Right renal pelvis (tissue), 4 donors: ENCODE measurements at places on chromosomes 2 and 18. TPM values are rescaled to one million over a fixed set of nuclear protein-coding genes. Genes with fewer than 3 reads are reported as not detected.

DNA sequence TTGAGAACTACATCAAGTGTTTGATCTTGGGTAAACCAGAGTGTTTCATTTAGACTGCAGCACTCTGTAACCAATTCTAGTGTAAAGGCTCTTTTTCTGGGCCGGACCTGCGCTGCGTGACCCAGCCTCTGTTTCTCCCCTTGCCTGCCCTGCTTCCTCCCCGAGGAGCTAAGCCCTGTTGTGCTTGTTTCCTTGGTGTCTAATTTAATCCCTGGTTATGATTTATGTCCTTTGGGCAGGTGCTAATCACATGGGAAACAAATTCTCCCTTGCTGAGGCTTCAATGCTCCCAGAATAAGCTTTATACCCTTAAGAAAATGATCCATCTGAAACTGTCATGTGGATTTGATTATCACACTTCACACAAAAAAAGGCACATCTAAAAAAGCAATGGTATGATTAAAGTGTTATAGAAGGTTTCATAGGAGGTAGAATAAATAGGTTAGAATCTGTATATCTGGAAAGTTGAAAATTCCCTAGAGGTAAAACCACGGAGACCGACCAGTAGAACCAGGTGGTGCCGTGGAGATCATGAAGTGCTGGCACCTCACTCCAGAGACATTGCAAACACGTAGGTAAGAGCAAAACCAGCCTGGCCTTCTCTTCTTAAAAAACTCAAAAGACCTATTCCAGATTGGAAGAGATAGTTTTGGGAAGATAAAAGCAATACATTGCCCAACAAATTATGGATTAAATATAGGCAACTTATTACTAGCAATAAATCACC, 31.0 kb upstream of the SLC9A2 start:
- DNase-seq: no peak

DNA sequence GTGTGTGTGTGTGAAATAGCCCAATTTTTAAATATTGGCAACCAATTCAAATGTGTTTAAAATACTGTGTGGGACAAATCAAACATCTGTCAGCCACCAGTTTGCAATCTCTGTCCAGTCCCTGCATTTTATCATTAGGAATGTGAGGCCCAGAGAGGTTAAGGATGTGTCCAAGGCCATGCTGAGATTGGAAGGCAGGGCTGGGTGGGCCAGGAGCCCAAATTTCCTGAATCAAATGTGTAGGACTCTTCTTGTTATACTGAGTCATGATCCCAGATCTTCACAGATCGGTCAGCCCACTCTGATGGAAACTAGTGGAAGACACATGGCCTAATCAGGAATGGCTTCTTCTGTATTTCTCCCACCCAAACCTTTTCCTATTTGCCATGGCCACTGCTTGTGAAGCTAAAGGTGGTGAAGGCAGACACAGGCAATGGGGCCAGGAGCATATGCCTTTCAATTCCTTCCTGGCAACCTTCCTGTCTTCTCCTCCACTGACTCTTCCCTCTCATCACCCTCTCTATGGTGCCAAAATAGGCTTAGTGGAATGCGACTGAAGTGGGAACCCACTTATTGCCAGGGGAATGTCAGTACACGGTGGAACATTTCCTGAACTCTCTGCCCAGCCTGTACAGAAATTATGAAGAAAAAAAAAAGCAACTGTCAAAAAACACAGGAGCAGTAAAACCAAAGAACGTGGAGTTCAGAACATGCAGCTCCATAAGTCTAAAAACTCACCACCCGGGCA, 35.5 kb downstream of the ZEB2 start:
- DNase-seq: no peak

DNA sequence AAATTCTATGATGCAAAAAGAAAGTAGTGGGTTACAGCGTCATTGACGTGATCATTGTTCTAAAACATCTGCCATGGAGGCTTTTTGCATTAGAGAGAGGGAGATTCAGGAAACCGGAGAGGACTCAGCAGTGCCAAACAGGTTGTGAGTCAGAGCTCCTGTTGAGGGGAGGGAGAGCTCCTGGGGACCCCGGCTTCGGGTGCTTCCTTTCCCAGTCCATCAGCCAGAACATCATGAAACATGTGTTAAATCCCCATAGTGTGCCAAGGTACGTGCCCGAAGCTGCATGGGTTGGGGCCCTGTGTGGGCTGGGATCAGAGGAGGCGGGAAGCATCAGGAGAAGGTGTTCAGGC, 791 bp upstream of the CYRIA start:
- no peak for DNase-seq

RTKN gene
- polyA plus RNA-seq: 62.1 TPM

RASGRP3 gene
- polyA plus RNA-seq: 27.1 TPM

DNA sequence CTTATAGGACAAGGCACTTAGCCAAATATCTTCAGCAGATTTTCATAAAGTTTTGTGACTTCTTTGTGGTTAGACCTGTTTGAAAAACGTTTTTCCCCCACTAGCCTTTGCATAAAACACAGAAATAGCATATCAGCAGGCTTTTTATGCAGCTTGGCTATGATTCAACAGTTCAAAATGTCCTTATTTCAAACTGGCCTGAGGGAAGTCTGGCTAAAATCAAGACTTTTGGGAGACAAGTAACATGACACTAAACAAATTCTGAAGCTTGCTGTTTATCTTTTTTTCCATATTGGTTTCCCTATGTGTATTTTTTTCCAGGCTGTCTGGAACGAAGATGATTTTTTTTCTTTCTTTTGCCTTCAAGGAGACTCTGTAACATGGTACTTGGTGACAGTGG, 95.1 kb upstream of the L3MBTL4 start:
- DNase-seq: no peak

DNA sequence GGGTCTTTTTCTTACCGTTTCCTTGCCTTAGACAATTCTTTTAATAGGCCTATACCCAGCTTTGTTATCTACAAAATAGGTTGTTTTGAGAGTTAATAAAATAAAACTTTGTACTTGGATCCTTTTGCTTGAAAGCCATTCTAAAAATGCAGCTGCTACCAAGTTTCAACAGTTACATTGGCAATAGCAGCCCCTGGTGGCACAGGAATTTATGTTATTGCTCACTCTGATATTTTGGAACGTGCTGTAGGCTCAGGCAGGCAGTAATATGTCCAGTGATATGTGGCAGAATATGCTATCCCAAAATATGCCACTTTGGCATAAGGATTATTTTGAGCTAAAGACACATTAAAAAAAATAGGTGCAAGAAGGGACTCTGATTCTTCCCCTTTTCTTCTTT, 6.7 kb upstream of the COMMD1 start:
- no peak for DNase-seq

LIMS2 gene
- polyA plus RNA-seq: 23.6 TPM

DNA sequence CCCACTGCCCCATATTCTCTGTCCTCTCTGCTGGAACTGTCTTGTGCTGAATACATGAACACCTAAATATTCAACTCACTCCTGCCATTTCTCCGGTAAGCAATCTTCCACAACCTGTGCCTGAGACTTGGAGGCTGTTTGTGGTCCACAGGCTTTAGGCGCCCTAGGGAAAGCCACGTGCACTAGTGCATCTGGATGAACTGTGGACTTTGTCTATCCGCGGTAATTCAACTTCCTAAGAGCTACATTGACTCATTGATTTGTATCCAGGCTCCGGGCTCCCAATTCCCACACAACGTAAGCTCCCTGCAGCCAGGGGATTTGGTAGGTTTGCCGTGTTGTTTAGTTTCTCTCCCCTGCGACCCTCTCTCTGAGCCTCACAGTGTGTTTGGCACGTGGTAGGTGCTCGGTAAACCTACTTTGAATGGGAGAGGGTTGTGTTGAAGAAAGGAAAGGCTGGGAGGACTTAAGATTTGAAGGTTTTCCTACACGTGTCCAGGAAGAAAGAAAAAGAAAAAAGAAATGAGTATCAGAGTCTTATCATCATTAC, 718.2 kb downstream of the DPP10 start:
- DNase-seq: no peak

- DNase-seq: no peak
These were observed 29.2 kb upstream of the TNP1 start for GRCh38 chr2:216888887-216889622.

DNA sequence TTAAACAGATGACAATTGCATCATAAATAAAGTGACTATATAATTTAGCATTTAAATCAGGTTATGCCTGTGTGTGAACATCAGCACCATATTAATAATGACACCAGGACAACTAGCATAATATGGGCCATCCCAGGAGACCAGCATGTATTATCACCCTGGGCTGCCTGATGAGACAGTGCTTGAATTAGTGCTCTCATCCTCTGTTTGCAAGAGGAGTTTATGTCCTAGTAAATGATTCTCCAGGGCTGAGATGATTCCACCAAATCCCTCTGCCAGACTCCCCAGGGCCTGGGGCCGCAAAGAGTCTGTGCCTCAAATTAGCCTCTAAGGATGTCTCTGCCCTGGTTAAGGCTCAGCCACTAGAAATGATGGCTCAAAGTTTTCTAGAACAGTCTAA, 97.7 kb downstream of the SGPP2 start:
- DNase-seq: no peak

COBLL1 gene
- polyA plus RNA-seq: 137 TPM

SPTBN1 gene
- polyA plus RNA-seq: 243 TPM

- DNase-seq: no peak
These were observed 44.1 kb downstream of the SCN2A start for GRCh38 chr2:165283342-165283741.

DNA sequence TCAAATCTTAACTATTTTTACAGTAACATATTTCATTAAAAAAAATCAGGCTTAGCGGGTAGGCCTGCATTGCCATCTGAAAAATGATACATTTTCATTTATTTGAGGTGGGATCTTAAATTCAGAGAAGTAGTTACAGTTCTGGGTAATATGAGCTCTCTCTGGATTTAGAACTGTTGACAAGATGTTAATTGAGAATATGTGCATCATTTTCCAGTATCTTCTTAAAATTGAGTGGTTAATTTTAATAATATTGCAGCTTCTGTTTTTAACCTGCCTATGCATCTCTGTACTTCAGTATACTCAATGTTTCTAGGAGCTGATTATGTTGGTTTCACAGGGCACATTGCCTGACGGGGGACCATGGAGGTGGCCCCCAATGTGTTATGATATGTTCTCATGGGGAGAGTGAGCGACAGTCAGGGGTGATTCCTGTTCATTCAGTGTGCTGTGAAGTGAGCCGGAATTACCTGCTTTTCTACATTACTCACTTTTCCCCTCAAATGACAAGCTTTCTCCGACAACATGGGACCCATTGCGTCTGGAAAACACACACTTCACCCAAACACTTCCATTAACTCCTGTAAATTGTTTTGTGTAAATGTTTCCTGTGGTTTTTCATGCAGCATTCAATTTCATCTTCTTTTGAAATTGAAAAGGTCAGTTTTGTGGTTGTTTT, 406.2 kb downstream of the MTX2 start:
- no peak for DNase-seq

DNA sequence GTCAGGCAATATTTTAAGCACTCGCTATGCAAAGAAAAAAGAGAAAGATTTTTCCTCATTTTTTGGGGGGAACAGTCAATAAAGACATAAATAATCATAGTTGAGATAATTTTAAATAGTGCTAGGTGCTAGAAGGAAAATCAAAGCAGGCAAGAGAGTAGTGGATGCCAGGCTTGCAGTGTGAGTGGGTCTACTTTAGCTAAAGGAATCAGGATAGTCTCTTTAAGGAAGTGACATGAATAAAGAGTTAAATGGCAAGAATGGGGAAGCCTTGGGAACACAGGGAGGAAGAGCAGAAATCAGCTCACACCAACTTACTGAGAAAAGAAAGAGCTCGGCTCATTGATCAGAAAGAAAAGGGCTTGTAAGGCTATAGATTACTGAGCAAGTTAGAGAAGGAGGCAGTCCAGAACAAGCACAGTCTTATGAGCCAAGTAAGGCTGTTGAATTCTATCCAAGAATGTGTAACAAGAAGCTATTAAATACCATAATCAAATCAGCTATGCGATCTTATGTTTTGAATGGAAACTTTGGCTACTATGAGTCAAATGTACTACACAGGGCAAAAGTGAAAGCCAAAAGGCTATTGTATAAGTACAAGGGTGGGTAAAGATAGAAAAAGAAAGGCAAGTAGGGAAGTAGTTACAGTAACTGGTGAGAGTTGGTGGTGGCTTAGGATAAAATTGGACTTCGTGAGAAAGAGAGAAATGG, 833.8 kb upstream of the PIK3C3 start:
- no peak for DNase-seq

DNER gene
- polyA plus RNA-seq: 72.1 TPM

- DNase-seq: no peak
These were observed 91.5 kb downstream of the ARHGEF33 start for GRCh38 chr2:38981003-38981669.

IL1F10 gene
- polyA plus RNA-seq: not detected

GALNT14 gene
- 48.1 TPM for polyA plus RNA-seq

DNA sequence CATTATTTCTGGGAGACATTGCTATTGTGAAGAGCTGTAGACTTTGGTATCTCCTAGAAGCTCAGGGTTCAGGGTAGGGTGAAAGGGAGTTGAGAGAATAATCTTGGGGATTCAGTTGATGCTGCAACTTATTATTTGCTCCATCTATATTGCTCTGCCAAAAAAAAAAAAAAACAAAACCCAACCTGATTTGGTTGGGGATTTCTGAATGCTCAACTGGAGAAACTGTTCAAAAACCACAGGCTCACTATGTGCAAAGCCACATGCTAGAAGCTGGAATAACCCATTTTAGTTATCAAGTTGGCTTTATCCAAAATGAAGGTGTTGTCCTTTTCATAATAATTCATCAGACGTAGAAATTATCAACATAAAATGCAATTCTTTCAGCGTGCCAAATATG, 309.1 kb downstream of the TGIF1 start:
- no peak for DNase-seq

- no peak for DNase-seq
These were observed 197.6 kb upstream of the CHST9 start for GRCh38 chr18:27382567-27383216.

DNA sequence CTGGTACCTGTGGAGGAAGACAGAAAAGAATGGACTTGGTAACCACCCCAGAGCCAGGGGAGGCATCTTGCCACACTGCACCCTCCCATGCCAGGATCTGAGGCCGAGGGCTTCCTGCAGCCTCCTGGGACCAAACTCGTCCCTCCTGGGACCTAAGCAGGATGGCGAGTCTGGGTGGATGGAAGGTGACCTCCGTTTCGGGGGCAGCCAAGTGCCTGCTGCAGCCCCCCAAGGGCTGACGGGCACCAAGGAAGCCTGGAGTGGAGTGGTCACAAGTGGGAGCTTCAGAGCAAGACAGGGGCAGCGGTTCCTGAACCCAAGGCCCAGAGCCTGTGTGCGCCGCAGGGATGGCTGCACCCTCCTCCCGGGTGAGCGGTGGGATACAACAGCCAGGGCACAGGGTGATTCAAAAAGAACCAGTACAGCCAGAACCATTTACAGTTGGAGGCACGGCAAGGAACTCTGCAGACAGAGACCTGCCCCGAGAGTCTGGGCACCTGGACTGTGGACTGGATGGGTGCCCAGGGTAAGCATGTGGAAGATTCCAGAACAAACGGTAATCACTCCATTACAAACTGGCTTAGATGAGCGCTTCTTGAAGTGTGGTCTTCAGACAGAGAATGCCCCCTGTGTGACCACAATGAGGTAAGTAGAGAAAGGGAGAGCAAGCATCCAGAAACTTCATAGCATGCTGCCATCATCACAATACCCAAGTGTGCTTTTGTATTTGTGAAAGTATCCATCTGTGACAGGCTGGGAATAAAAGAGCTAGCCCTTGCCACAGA, 12.1 kb downstream of the HS1BP3 start:
- no peak for DNase-seq
